ENCODE measurements at places on chromosomes 6 and 20.

DNA sequence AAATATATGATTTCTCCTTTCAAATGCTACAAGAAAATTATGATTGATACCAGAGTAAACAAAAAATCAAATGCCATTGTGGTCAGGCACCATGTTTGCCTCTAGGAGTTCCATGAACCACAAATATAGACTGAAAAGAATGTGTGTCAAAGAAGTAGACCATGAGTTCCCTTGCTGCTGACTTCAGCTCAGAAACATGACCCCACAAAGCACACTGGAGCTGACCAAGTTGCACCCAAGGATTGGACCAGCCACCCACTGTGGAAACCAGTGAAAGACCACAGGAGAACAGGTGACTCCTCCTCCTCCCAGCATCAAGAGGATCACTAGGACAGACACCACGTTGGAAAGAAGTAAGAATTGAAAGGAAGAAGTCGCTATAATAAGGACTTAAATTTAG lies 90.8 kb upstream of the TENT5A start:
- no peak overlapping the region for H3K27ac ChIP-seq
- no peaks in the 10 kb centered on the region for H3K36me3 ChIP-seq
- no peak overlapping the region for H3K4me3 ChIP-seq
- DNase-seq = no peak
- H3K4me1 ChIP-seq = no peaks in the 10 kb centered on the region

- H3K4me3 ChIP-seq = no peak overlapping the region
- H3K27ac ChIP-seq = no peak overlapping the region
- peaks cover 27% of the 10 kb centered on the region for H3K4me1 ChIP-seq
- no peaks in the 10 kb centered on the region for H3K27me3 ChIP-seq
Observed at GRCh38 chr20:60232380-60232779, 274.2 kb downstream of the CDH26 start.

GRCh38 chr6:160544802-160545201 lies 119.3 kb downstream of the LPA start:
- H3K27me3 ChIP-seq = no peaks in the 10 kb centered on the region
- no peak for DNase-seq
- H3K4me3 ChIP-seq = no peak overlapping the region

GRCh38 chr6:42166444-42167141 lies 6.6 kb upstream of the GUCA1A start:
- peak; percentile 85 for DNase-seq
- no peaks in the 10 kb centered on the region for H3K36me3 ChIP-seq
- peaks cover 7% of the 10 kb centered on the region for H3K4me1 ChIP-seq
- H3K27ac ChIP-seq = no peak overlapping the region
- no peak overlapping the region for H3K4me3 ChIP-seq

GRCh38 chr6:170429450-170429849 lies 122.9 kb downstream of the FAM120B start:
- peaks cover 14% of the 10 kb centered on the region for H3K27me3 ChIP-seq
- H3K4me3 ChIP-seq = no peak overlapping the region
- DNase-seq = no peak
- no peak overlapping the region for H3K27ac ChIP-seq
- H3K4me1 ChIP-seq = no peaks in the 10 kb centered on the region

DNA sequence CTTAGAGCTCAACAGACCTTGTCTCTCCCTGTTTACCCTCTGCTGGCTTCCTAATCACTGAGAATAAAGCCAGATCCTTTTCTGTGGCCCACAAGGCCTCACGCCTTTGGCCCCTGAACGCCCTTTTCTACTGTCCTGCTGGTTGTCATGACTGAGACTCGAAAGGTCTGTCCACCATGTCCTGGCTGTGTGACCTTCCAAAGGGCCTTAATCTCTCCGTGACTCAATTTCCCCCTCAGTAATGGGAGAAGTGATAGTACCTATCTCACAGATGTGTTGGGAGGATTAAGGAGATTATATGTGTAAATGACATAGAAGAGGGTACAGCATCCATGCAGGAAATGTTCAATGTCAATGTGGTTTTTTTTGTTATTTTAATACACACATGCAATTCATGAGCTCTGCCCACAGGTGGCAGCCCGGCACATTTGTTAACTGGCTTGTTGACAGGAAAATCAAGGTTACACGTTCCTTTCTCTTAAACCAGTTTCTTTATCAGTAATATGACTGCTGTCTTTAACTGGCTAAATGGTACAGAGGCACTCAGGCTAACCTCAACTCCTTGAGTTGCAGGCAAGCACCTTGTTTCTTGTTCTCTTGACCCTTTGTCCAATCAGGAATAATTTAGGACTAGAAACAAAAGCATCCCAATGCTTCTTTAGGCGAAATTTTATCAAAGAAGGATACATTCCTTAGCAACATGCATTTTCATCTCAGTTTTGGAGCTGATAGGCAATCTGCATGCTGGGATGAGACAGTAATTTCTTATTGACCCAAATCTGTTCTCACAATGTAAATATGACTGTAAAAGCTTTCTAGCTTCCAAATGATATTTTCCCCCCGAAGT lies 16.6 kb downstream of the SLC22A1 start:
- peaks cover 7% of the 10 kb centered on the region for H3K4me1 ChIP-seq
- no peaks in the 10 kb centered on the region for H3K36me3 ChIP-seq
- DNase-seq = peak; percentile 75
- peak overlapping the region; percentile 9 for H3K27ac ChIP-seq
- no peaks in the 10 kb centered on the region for H3K27me3 ChIP-seq
- H3K4me3 ChIP-seq = no peak overlapping the region

- H3K27me3 ChIP-seq = no peaks in the 10 kb centered on the region
- no peaks in the 10 kb centered on the region for H3K4me1 ChIP-seq
- no peak overlapping the region for H3K4me3 ChIP-seq
- H3K27ac ChIP-seq = no peak overlapping the region
- no peaks in the 10 kb centered on the region for H3K36me3 ChIP-seq
Observed at GRCh38 chr6:64006246-64006645, 370.6 kb downstream of the PHF3 start.

- H3K4me1 ChIP-seq = no peaks in the 10 kb centered on the region
- H3K27me3 ChIP-seq = no peaks in the 10 kb centered on the region
- H3K27ac ChIP-seq = no peak overlapping the region
- no peaks in the 10 kb centered on the region for H3K36me3 ChIP-seq
- H3K4me3 ChIP-seq = no peak overlapping the region
Observed at GRCh38 chr6:20232188-20232587, 19.9 kb upstream of the MBOAT1 start.

- no peak for DNase-seq
- H3K36me3 ChIP-seq = no peaks in the 10 kb centered on the region
- H3K4me3 ChIP-seq = no peak overlapping the region
- no peaks in the 10 kb centered on the region for H3K27me3 ChIP-seq
- H3K4me1 ChIP-seq = peaks cover 26% of the 10 kb centered on the region
- no peak overlapping the region for H3K27ac ChIP-seq
Observed at GRCh38 chr6:142822383-142822782, 122.6 kb downstream of the HIVEP2 start.

GRCh38 chr6:77633993-77634715 lies 18.7 kb upstream of the MEI4 start:
- H3K27ac ChIP-seq = no peak overlapping the region
- no peaks in the 10 kb centered on the region for H3K4me1 ChIP-seq
- H3K27me3 ChIP-seq = no peaks in the 10 kb centered on the region
- DNase-seq = no peak
- H3K36me3 ChIP-seq = no peaks in the 10 kb centered on the region

DNA sequence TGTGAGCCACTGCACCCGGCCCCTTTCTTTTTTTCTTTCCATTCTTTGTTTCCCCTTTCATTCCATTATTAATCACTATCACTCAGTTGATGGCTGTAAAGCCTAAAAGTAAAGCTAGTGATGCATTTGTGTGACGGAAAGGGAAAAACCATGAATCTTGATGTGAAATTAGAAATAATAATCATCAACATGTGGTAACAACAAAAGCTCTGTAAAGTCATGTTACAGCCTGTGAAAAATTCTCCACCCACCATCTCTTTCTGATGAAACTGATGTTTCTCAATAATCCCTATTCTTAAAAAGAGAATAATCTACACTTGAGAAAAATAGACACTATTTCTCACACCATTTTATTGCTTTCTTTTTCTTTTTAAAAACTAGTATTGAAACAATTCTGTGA lies 80.0 kb downstream of the CRYBG1 start:
- H3K27ac ChIP-seq = no peak overlapping the region
- H3K27me3 ChIP-seq = peaks cover 41% of the 10 kb centered on the region
- H3K36me3 ChIP-seq = no peaks in the 10 kb centered on the region
- no peak overlapping the region for H3K4me3 ChIP-seq
- no peak for DNase-seq

GRCh38 chr6:16950302-16950701 lies 151.5 kb upstream of the STMND1 start:
- no peaks in the 10 kb centered on the region for H3K4me1 ChIP-seq
- no peak for DNase-seq
- H3K4me3 ChIP-seq = no peak overlapping the region
- H3K27ac ChIP-seq = no peak overlapping the region
- no peaks in the 10 kb centered on the region for H3K36me3 ChIP-seq

GRCh38 chr6:129967427-129967826 lies 51.0 kb upstream of the L3MBTL3 start:
- H3K4me1 ChIP-seq = no peaks in the 10 kb centered on the region
- no peak for DNase-seq
- H3K36me3 ChIP-seq = no peaks in the 10 kb centered on the region
- no peak overlapping the region for H3K4me3 ChIP-seq
- H3K27ac ChIP-seq = no peak overlapping the region
- no peaks in the 10 kb centered on the region for H3K27me3 ChIP-seq

- no peaks in the 10 kb centered on the region for H3K4me1 ChIP-seq
- H3K4me3 ChIP-seq = no peak overlapping the region
- H3K36me3 ChIP-seq = no peaks in the 10 kb centered on the region
- H3K27ac ChIP-seq = no peak overlapping the region
Observed at GRCh38 chr20:39944861-39945260, 744.2 kb downstream of the MAFB start.

GRCh38 chr6:24330137-24330732 lies 27.6 kb downstream of the DCDC2 start:
- H3K36me3 ChIP-seq = no peaks in the 10 kb centered on the region
- H3K27ac ChIP-seq = no peak overlapping the region
- DNase-seq = no peak
- peaks cover 7% of the 10 kb centered on the region for H3K27me3 ChIP-seq

DNA sequence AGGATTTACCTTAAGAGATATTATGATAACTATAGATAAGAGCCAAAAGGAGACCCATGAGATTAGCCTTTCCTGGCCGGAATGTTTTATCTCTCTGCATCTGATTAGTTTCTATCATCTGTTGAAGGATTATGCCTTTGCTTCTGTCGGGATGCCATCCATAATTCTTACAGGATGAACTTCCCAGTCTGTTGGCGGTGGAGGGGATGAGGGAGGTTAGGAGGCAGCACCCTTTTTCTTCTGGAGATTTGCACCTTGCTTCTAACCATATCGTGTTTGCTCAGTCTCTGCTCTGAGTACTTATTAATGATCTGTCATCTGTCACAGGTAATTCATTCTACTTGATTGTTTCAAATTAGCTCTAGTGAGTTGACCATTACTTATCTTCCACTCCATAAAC lies 292.1 kb downstream of the KHDC1L start:
- H3K27ac ChIP-seq = no peak overlapping the region
- no peak for DNase-seq
- H3K36me3 ChIP-seq = no peaks in the 10 kb centered on the region
- H3K4me3 ChIP-seq = no peak overlapping the region
